NCI-H526 treated with DMSO at 0.1 percent for 48 hours (cell line): ENCODE measurements at places on chromosomes 3 and 15.
A peak's percentile ranks its signal among the peaks of the same experiment; 100 is the strongest.

GRCh38 chr3:16432714-16433113 lies 80.8 kb downstream of the RFTN1 start:
- no peak for DNase-seq

DNA sequence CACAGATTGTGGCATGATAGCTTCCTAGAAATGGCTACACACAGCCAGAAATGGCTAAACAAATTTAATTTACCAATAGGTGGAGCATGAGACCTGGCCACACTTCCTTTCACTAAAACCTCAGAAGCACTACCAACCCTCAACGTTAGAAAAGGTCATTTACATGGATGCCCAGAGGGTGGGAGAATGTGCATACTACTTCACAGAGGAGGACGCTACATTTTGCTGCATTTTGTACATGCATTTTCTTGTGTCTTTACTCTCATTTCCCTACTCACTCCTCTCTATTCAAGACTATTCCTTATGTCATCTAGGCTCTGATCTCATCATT lies 40.1 kb downstream of the C2CD4B start:
- DNase-seq: peak; percentile 29

- no peak for DNase-seq
Measured at GRCh38 chr3:103787164-103787871, 1352.5 kb downstream of the ZPLD1 start.

DNA sequence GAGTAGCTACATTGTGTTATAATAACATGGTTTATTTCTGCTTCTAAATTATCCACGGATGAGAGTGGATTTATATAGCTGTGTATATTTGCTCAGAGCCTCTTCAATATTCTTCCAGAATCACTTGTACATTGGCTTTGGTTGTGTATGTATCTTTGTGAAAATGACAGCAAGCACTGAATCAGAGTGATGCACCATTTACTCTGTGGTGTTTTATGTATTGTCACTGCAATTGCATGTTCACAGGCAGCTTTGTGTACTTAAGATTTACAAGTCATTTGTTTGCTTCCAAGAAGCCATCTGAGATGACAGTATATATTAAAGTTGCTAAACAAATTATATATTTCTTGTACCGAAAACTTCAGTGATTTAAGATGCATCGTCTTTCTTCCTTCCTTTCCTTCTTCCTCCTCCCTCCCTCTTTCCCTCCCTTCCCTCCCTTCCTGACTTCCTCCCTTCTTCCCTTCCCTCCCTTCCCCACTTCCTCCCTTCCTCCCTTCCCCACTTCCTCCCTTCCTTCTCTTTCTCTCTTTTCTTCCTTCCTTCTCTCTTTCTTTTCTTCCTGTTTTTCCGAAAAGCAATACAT lies 362.3 kb upstream of the GOLIM4 start:
- peak; percentile 16 for DNase-seq

- no peak for DNase-seq
Measured at GRCh38 chr3:178067721-178068120, 468.5 kb upstream of the KCNMB2 start.

GRCh38 chr15:83588441-83588840 lies 65.5 kb upstream of the ADAMTSL3 start:
- no peak for DNase-seq

- DNase-seq: no peak
Measured at GRCh38 chr15:98966091-98966787, 41.4 kb downstream of the PGPEP1L start.

DNA sequence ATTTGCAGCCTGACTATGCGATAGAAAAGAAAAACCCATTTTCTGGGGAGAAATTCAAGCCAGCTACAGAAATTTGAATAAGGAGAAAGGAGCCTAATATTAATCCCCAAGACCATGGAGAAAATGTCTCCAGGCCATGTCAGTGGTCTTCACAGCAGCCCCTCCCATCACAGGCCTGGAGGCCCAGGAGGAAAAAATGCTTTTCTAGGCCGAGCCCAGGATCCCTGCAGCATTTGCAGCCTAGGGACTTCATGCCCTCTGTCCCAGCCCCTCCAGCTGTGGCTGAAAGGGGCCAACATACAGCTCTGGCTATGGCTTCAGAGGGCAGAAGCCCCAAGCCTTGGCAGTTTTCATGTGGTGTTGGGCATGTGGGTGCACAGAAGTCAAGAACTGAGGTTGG lies 26.3 kb downstream of the ARRDC4 start:
- DNase-seq: no peak

- no peak for DNase-seq
Measured at GRCh38 chr15:71341811-71342550, 226.7 kb downstream of the THSD4 start.

GRCh38 chr3:34842706-34843480 lies 796.4 kb upstream of the ARPP21 start:
- no peak for DNase-seq

DNA sequence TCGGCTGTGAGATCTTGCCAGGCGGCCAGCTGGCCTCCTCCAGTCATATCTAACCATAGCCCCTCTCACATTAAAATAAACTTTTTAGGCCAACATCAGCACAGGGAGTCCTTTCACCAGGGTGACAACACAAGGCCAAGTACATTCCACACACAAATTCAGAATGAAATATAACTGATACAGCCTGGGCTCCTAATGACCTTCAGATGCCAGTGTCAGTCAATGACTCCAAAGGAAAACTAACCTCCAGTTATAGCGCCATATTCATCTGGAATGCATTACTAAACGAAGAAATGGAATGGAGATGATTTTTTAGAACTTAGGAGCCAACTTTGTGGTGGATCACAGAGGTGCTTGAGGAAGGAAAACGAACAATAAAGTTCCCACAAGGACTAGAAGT lies 205.4 kb downstream of the GREM1 start:
- no peak for DNase-seq

GRCh38 chr3:167705840-167706239 lies 28.9 kb downstream of the PDCD10 start:
- DNase-seq: no peak

DNA sequence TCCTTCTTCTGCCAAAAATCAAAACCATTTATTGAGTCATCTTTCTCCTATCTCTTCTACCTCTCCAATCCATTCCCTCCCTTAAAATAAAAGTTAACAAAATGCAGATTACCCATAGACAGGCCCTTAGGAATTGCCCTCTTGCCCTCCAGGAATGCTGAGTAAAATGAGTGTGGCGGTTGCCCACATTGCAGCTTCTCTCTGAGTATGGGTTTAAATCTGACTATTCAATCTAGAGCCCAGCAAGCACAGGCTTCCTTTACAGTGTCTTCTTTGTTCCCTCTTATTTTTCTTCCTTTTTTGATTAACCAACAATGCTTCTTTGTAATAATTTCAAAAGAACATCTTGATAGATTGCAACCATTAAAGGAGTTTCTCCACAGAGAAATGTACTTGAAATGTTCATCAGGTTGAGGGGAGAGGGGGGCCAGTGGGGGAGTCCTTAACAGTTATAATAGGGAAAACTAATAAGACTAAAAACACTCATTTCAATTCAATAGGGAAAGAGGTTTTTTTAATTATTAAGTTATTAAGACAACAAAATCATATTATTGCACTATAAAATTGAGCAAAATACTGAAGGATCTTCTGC lies 135.3 kb upstream of the LMCD1 start:
- no peak for DNase-seq

DNA sequence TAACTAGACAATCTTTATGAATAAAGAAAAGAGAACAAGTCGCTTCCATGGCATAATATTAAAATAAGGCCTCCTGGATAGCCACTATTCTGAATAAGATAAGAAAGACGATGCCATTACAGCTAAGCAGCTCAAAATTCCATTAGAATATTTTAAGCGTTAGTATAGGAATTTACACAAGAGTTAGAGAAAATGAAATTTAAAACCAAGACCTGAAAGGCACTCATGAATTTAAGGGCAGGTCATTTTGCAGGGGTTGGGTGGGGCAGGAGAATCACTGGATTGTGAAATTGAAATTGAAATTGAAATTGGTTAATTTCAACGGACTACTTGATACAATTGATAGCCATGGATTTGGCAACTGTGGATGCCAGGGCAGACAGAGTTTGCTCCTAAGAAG lies 91.8 kb upstream of the GOLGA8J start:
- no peak for DNase-seq

DNA sequence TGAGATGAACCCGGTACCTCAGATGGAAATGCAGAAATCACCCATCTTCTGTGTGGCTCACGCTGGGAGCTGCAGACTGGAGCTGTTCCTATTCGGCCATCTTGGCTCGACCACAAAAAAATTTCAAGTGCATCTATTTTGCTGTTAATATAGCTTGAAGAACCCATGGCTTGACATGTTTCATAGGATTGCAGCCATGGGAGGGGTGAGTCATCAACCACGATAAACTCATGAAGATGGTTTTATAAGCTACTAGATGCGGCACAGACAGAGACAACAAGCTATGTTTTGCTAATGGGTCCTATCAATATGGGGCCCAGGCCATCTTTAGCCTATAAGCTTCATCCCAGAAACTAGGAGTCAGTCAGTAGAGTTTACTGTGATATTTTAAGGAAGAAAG lies 100.4 kb upstream of the PHLDB2 start:
- no peak for DNase-seq

DNA sequence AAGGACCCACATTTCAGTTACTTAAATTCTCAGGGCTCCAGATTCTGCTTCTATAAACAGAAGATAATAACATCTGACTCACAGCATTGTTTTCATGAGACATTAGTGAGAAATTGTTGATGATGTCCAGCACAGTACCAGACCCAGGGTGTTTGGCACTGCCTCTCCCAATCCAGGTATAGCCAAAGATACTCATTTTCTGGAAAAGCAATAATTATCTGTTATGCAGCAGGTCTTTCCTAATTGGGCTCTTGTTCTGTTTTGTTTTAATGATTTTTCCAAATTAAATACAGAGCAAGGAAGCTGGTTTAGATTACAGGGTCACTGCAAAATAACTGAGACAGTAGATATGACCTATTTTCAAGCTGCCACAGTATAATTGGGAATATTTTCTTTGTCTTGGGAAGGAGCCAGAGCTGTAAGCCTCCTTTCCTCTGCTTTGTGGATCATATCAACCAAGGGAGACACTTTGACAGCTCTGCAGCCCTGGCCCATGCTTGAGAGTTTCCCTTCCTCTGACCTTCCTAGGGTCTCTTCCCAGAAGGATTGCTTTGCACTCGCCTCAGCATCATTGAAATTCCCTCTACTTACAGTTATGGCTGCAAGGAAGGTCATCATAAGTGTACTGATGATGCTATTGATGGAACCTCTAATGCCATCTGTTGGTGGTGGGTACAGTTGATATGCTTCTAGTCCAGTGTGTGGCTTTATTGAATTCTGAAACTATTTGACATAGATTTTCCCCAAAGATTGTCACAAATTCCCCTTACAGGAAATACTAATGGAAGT lies 522.4 kb upstream of the ADAMTS9 start:
- DNase-seq: no peak

GRCh38 chr3:52693071-52693470 lies 7.2 kb downstream of the GNL3 start:
- DNase-seq: no peak

GRCh38 chr15:95302206-95302605 lies 1028.3 kb upstream of the NR2F2 start:
- no peak for DNase-seq

DNA sequence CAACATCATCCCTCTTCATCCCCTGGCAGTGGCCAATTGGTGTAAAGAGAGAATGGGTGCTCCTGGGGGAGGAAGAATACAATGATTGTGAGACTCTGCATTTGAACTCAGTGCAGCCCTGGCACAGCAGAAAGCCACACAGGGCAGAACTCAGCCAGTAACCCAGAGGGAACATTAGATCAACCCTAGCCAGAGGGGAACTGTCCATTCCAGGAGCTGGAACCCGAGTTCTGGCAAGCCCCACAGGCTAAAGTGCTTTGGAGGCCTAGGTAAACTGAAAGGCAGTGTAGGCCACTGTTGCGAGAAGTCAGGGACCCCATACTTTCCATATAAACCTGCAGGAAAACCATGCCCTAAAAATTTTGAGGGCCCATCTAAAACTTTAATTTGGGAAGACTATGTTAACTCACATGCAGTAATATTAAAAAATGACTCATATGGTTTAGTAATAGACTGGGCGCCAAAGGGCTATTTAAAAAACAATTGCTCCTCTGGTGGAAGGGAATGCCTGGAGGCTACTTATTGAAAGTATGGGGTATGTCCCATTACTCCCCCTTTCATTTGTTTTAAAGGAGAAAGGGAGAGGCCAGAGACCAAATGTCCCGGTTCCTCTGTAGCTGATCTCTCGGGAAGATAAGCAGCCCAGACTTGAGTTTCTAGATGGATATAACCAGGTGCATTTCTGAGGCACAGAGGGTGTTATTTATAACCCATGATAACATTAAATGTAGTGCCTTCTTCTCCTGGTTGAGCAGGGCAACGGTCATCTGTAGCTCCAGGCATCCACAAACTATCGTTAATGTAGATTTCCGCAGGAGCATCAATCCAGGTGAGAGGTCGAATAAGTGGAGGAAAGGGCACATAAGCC lies 5.8 kb upstream of the RAD51 start:
- DNase-seq: no peak

DNA sequence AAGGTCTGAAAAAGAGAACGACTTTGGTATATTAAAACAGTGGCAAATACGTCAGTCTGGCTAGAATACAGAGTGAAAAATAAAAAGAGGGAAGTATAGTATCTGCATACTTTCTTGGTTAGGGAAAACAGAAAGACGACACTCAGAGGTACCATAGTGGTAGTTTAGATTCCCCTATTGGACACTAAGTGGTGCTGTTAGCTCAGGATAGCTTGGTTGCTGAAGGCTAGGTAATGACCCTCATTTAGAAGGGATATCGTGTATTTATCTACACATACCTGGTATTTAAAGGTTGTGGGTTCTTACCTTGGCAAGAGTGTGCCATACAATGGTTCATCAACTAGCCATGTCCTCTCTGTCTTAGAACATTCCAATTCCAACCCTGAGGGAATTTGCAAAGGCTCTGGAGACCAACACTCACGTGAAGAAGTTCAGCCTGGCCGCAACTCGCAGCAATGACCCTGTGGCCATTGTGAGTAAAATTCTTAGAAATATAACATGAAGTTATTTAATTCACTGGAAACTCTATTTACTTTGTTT lies 31.0 kb downstream of the TMOD2 start:
- no peak for DNase-seq

DNA sequence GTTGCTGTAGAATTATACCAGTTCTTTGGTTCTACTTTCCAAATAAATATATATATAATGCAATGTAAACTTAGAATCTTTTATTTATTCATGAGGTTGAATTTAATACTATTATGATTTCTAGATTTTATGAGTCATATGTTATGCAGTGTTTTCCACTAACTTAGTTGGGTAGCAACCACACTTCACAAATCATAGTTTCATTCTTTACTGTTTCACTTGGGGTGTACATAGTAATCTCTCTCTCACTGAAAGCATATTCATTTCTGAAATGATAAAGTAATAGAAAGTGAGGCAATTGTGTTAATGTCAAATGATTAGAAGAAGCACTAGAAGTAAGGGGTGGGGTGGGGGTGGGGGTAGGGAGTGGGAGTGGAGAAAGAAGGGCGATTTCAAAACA lies 52.6 kb downstream of the IQCH start:
- DNase-seq: no peak

GRCh38 chr15:87589134-87589533 lies 667.4 kb downstream of the NTRK3 start:
- no peak for DNase-seq

GRCh38 chr3:130276203-130276803 lies 69.2 kb upstream of the COL6A5 start:
- peak; percentile 47 for DNase-seq

- no peak for DNase-seq
Measured at GRCh38 chr3:171996178-171996817, 43.1 kb upstream of the FNDC3B start.
